ENCODE measurements at places on chromosomes 6 and 20.

DNA sequence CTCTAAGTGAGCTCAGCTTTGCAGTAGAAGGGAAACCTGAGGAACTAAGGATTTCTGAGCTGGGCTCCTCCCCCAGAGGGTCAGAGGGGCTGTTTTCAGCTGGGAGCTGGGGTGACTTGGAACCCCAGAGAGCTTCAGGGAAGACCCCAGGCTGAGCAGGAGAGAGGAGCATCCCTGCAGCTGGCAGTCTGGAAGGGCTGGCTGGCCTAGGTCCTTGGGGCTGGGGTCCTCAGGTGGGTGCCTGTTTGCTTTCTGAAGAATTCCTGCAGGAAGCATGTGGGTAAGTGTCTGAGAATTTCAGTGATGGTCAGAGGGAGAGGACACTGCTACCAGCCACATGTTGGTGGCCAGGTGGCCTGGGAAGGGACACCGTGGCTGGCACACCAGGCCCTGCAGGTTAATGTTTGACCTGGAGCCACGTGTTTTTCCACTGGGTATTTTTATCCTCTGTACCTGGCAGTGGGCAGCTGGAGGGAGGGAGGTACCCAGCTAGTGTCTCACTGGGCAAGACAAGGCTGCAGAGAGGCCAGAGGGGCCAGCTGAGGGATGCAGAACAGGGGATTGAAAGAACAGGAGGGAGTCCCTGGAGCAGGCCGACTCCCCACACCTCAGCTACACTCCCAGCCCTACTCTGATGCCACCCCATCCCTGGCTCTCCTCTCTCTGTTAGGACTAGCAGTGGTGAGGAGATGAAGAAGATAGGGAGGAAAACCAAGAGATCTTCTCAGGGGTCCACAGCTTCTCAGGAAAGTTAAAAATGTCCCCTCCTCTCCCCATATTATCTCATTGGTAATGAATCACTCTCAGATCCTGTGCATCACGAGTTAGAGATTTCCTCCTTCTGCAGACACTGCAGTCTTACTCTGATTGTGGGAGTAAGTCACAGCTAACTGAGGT, 143.6 kb downstream of the VEGFA start:
- no peak for DNase-seq

DNA sequence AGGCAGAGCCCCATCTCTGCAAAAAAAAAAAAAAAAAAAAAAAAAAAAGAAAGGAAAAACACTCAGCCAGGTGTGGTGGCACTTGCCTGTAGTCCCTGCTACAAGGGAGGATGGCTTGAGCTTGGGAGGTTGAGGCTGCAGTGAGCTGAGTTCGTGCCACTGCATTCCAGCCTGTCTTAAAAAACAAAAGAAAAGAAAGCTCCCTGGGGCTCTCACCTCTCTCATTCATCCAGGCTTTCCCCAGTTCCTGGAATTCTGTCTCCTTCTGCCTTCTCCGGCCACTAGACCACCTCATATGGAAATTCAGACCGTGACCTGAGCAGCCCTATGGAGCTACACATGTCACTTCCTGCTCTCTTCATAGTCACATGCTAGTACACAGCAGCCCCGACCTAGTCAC, 101.1 kb upstream of the TAB2 start:
- DNase-seq, result no peak

DNA sequence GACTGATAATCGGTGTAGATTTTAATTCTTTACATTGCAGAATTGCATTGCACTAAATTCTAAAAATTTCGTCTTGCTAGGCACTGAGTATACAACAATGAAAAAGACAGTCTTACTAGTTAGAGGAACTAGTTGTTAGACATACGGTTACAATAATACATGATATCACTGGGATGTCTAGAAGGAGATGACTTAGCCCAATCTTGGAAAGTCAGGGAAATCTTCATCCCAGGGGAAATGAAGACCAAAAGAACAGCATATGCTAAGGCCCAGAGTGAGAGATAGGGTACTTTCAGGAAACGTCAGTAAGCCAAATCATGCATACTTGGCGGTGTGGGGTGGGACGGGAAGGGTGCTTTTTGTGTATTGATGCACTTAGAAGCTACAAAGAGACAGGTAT, 901 bp downstream of the CEP57L1 start:
- DNase-seq, result no peak

- DNase-seq, result no peak
These were observed 47.3 kb downstream of the SLC35D3 start for GRCh38 chr6:136969433-136969832.

DNA sequence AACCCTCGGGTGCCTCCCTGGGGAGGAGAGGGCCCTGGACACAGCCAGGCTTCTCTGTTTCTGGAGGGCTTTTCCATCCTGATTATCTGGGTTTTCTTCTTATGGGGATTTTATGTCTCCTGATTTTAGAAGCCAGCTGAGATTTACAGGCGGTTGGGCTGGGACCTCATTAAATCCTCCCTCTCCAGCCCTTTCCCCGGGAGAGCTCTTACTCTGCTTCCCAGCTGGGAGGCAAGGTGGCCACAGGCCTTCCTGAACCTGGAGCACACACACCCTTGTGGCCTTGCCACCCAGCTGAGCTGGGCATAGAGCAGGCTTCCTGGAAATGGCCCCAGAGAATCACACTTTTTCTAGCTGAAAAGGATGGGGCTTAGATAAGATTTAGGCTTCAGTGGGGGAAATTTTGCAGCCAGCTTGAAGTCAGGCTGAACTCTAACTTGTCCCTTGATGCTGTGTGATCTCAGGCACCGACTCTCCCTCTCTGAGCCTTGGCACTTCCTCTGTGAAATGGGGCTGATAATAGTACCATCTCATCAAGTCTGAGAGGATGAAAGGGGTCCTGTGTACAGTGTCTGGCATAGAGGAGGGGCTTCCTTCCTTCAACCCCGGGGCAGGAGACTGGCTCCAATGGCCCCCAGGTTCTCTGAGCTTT, 16.6 kb downstream of the VSTM2L start:
- DNase-seq, result no peak

- DNase-seq, result no peak
These were observed 20.9 kb downstream of the MAP1LC3A start for GRCh38 chr20:34579191-34579978.

GRCh38 chr6:106227612-106228507, 97.7 kb downstream of the ATG5 start:
- DNase-seq, result no peak

DNA sequence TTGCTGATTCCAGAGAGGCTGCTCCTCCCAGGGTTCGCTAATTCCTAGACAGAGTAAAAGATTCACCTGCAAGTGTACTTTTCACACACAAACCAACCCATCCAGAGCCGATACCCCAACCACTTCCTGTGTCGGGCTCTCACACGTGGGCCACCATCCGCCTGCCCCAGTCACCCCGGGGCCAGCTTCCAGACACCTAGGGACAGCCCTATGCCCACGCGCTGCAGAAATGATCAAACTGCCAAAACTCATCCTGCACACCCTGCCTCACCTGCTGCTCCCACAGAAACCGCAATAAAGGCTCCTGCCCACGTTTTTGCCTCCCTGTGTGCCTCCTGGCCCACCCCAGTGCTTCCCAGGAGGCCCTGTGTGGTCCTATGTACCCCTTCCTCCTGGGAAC, 59.5 kb downstream of the PSMG4 start:
- no peak for DNase-seq

GRCh38 chr20:53582574-53583351, 10.9 kb downstream of the ZNF217 start:
- DNase-seq, result no peak

DNA sequence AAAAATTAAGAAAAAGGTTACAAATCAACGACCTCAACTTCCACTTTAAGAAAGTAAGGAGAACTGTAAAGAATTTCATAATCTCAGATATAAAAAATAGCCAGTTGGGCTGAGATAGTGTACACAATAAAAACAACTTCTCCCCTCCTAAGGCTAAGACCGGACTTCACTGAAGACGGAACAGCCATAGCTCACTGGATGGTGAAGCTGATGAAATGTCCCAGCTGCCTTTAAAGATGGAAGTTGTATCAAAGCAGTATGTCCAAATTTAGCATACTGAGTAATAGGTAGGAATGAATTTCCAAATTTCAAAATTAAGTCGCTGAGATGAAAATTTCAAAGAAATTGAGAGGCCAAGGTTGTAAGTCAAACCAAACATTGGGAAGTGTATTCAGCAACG, 153.3 kb downstream of the RNGTT start:
- DNase-seq, result no peak

DNA sequence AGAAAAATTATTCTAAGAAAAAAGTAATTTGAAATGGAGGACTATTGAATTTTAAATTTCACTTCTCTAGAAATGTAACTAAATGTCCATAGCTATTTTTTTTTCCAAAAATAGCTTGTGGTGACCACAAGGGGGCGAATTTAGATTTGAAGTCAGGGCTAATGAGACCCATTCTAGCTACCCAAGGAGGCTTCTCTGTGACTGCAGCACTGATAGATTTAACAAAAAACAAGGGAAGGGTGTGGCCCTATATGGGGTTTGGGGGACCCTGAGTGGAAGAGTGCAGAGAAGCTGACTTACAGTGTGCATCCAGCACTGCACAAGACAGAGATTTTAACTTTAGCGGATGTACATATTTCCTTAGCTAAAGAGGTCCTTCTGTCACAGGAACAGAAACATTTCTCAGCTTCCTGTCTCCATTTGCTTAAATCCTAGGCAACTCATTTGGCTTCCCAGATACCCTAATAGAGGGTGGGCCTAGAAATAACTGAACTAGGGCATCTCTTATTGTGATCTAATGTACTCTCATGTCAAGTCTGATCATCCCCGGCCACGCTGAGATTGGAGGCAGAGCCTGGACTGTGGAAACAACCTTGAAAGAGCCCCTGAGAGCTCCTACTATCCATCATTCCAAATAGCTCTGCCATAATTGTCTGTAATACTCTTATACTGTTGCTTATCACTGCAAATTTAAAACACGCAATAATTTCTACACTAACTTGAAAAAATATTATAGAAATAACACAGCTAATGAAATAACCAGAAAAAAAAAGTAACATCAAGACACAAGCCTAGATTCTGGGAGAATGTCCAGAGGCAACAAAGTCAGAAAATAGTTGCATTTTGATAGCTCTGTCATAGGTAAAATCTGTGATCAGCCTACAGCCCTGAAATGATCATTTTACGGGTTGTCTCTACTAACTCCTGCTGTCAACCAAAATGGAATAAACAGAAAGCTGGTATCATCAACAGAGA, 93.6 kb downstream of the SNAP91 start:
- no peak for DNase-seq

DNA sequence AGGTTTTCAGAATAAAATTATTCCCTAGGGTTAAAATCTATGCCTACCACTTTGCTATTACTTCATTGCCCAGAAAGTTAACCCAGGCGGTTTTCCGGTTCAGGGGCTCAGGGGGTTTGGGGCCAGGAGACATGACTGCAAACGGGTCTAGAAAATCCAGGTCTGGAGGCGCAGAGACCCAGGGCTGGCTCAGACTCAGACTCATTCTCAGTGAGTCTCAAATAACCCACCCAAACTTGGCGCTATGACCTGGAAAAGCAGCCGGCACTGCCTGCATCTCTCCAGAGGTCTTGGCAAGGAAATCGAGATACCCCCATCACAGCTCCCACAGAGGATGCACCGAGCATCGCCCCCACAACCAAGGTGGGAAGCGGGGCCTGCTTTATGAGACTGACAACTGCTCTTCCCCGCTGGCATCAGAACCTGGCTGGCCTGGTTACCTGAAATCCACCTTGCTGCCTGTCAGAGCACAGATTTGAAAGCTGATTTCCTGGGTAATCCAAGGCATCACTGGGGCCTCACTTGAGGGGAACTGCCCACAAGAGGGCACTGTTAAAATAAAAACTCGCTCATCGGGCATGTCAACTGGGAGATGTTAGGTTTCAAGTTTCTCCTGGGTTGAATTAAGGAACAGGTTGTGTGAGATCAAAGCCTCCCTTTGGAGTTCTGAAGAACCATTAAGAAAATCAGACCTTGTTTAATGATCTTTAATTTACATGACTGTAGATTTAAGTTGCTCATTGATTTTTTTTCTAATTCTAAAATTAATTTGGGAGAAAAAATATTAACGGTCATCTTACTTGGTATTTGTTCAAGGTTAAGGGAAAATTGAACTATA, 55.1 kb downstream of the KIF16B start:
- DNase-seq, result peak; percentile 68

- DNase-seq, result no peak
These were observed 392.1 kb upstream of the NOX3 start for GRCh38 chr6:155847711-155848110.

DNA sequence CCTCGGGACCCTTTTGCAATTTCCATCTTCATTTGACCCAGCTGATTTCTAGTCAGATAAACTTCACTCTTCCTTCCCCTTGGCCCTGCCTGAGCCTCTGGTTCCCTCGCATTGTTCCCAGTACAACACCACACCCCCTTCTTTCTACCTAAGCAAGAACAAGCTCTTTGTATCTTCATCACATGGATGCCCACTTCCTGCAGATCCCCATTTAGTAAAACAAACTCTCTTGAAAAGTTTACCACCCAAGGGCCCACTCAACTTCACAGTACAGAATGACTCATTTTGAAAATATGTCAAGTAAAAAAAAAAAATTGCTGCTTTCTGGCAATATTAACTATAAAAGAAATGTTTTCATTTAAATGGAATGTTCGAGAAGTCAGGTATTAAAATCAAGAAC, 5.2 kb downstream of the FAXC start:
- no peak for DNase-seq

GRCh38 chr6:98116455-98116854, 717.9 kb upstream of the POU3F2 start:
- no peak for DNase-seq

DNA sequence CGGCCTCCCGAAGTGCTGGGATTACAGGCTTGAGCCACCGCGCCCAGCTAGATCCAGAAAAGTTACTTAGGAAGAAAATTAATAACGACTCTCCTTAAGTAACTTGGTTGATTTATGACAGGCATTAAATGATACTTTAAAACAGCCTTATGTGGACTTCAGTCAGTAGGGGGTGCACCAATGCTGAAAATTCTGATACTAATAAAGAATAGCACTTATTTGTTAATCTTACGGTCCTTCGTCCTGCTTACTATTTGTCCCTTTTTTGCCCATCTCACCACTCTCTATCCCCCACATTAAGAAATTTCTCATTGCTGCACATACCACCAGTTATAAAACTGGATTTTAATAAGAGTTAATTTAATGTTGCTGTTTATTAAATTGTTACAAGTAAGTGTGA, 12.7 kb upstream of the PRELID3B start:
- no peak for DNase-seq

DNA sequence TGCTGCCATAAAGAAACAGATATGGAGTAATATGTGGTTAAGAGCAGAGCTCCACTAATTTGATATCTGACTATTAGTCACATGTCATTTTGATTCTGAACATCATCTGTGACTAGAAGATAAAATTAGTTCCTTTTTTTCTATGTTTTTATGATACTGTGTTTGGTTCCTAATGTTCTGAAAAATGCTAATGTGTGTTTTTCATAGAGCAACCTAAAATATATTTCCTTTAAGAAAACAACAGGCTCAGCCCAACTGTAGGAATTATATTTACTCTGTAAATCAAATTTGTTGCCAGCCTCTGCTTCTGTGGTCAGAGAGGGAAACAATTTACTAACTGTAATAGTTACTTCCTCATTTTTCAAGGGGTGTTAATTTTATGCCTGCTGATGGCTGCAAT, 33.3 kb upstream of the TXLNB start:
- DNase-seq, result no peak

DNA sequence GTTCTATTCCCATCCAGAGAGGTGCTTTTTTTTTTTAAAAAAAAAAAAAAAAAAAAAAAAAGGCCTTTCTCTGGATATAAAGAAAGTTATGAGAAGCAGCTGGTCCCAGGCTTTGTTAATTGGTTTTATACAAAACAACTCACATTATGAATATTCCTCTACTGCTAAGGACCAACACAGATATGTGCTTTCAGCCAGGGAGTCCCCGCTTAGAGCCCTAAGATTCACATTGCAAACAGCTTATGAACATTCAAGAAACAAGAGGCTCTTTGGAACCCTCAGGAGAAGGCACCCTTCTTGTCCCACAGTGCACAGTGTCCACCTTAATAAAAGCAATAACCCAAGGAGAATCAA, 53.5 kb upstream of the GPR31 start:
- no peak for DNase-seq

Measured in femur (tissue), 1 donor.